Myometrial cell (primary cell): ENCODE measurements at places on chromosomes 5 and 9. TPM values are rescaled to one million over a fixed set of nuclear protein-coding genes. Genes with fewer than 3 reads are reported as not detected.

HEMGN gene
- not detected in 2 replicates for total RNA-seq

N4BP3 gene
- total RNA-seq = 0.29 and 0.89 TPM in 2 replicates

ARL14EPL gene
- 0.29 TPM in 1 of 2 replicates, not detected in the other for total RNA-seq

LYRM7 gene
- 10.8 and 14.4 TPM in 2 replicates for total RNA-seq

PCDHAC2 gene
- total RNA-seq = not detected in 2 replicates

C1QTNF2 gene
- total RNA-seq = 0.29 and 0.71 TPM in 2 replicates

TUSC1 gene
- 6.9 and 14.1 TPM in 2 replicates for total RNA-seq

PRDM9 gene
- total RNA-seq = not detected in 2 replicates

PCDHA4 gene
- total RNA-seq = 0.35 TPM in 1 of 2 replicates, not detected in the other
